A549 treated with CpdA at 1 μM for 4 hours (cell line): ENCODE measurements at places on chromosomes 2 and 18. TPM values are rescaled to one million over a fixed set of nuclear protein-coding genes. Genes with fewer than 3 reads are reported as not detected.

The GALNT3 gene
- total RNA-seq: not detected in 5 replicates

The POTEJ gene
- not detected in 5 replicates for total RNA-seq

The POTEI gene
- 0.01 TPM in 1 of 5 replicates, not detected in the others for total RNA-seq

The CCL20 gene
- total RNA-seq: 1.8 to 4.4 TPM (median 2.7 TPM) in 5 replicates

The PDCL3 gene
- total RNA-seq: 36.6 to 52.4 TPM (median 38.8 TPM) in 5 replicates

The CFC1 gene
- not detected in 5 replicates for total RNA-seq

The DSG4 gene
- not detected in 5 replicates for total RNA-seq

The CHRNA1 gene
- not detected in 5 replicates for total RNA-seq

The MEP1B gene
- total RNA-seq: 0.07 to 0.27 TPM in 2 of 5 replicates, not detected in the others

The NMUR1 gene
- 0.01 to 0.05 TPM in 2 of 5 replicates, not detected in the others for total RNA-seq

The BOK gene
- 21.8 to 34.1 TPM (median 29.4 TPM) in 5 replicates for total RNA-seq

The PIGN gene
- total RNA-seq: 8.4 to 11.9 TPM (median 9.6 TPM) in 5 replicates

The LOXL3 gene
- total RNA-seq: 0.32 to 0.65 TPM (median 0.45 TPM) in 5 replicates

The SF3B6 gene
- total RNA-seq: 161 to 221 TPM (median 177 TPM) in 5 replicates

The IL1RL2 gene
- total RNA-seq: not detected in 5 replicates

The SH3RF3 gene
- total RNA-seq: 0.37 to 0.48 TPM (median 0.38 TPM) in 5 replicates

The AQP12A gene
- not detected in 5 replicates for total RNA-seq

The POMC gene
- not detected in 5 replicates for total RNA-seq
